ENCODE measurements at places on chromosomes 1 and 21. TPM values are rescaled to one million over a fixed set of nuclear protein-coding genes. Genes with fewer than 3 reads are reported as not detected.

DNA sequence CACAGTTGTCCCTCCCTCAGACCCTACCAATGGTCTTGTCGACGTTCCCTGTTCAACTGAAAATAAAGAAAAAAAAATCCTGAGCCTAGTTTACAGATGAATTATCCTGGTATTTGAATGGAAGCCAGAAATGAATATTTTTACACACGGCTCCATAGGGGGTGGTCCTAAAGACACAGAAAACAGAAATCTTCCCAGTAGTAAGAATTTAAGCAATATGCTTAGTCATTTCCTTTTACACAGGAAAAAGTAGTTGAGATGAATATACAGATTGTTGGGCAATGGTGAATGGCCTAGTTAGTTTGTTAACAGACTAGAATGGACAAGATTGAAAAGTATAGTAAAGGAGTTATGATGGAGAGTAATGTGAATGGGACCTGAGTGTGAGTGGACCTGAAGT, 67.4 kb downstream of the RGS18 start:
- no peaks in the 10 kb centered on the region for H3K4me1 ChIP-seq
- H3K36me3 ChIP-seq, result no peaks in the 10 kb centered on the region
- no peaks in the 10 kb centered on the region for H3K27me3 ChIP-seq
- no peak overlapping the region for H3K4me3 ChIP-seq
- no peak for DNase-seq

GPATCH2 gene
- total RNA-seq, result 6.2 TPM

GRCh38 chr1:117067533-117068370, 7.6 kb downstream of the TTF2 start:
- no peak overlapping the region for H3K4me3 ChIP-seq
- peaks cover 54% of the 10 kb centered on the region for H3K36me3 ChIP-seq
- H3K27me3 ChIP-seq, result no peaks in the 10 kb centered on the region
- no peak overlapping the region for H3K27ac ChIP-seq

GRCh38 chr1:18482721-18483425, 2.1 kb downstream of the KLHDC7A start:
- H3K4me3 ChIP-seq, result no peak overlapping the region
- H3K27ac ChIP-seq, result no peak overlapping the region
- H3K36me3 ChIP-seq, result no peaks in the 10 kb centered on the region
- H3K4me1 ChIP-seq, result peaks cover 2% of the 10 kb centered on the region
- DNase-seq, result no peak

DNA sequence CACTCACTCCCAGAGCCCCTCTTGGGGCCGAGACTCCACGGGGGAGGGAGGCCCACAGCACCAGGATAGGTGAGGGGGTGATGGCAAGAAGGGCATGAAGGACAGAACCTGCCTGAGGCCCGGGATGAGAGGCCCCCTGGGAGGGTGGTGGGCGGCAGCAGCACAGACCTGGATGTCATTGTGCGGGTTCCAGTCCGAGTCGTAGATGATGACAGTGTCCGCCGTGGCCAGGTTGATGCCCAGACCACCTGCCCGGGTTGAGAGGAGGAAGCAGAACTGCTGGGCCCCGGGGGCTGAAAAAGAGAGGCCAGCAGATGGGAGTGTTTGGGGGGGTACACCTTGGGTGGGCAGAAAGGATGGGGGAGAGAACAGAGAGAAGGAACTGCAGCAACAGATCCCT, 50.1 kb downstream of the CHD5 start:
- H3K4me1 ChIP-seq, result peaks cover 3% of the 10 kb centered on the region
- no peaks in the 10 kb centered on the region for H3K27me3 ChIP-seq
- no peak overlapping the region for H3K27ac ChIP-seq
- H3K36me3 ChIP-seq, result no peaks in the 10 kb centered on the region
- DNase-seq, result no peak

- no peak for DNase-seq
- H3K27me3 ChIP-seq, result no peaks in the 10 kb centered on the region
- peaks cover 5% of the 10 kb centered on the region for H3K4me1 ChIP-seq
- H3K36me3 ChIP-seq, result peaks cover 5% of the 10 kb centered on the region
- H3K27ac ChIP-seq, result no peak overlapping the region
- no peak overlapping the region for H3K4me3 ChIP-seq
Measured at GRCh38 chr1:113515498-113515897, 125.2 kb downstream of the MAGI3 start.

CROCC gene
- total RNA-seq, result 15.7 TPM

AMPD1 gene
- total RNA-seq, result not detected

GRCh38 chr21:24197923-24198322, 1409.4 kb downstream of the MRPL39 start:
- no peak overlapping the region for H3K4me3 ChIP-seq
- DNase-seq, result no peak
- no peaks in the 10 kb centered on the region for H3K36me3 ChIP-seq
- H3K27me3 ChIP-seq, result no peaks in the 10 kb centered on the region

GRCh38 chr1:40391688-40392145, 18.2 kb downstream of the SMAP2 start:
- H3K27ac ChIP-seq, result peak overlapping the region; percentile 95
- H3K4me3 ChIP-seq, result peak overlapping the region; percentile 32

NUP210L gene
- total RNA-seq, result 0.05 TPM

CFAP107 gene
- total RNA-seq, result not detected

TMPRSS2 gene
- not detected for total RNA-seq

- peaks cover 3% of the 10 kb centered on the region for H3K36me3 ChIP-seq
Measured at GRCh38 chr1:209657140-209657879, 5.1 kb upstream of the LAMB3 start.

DNA sequence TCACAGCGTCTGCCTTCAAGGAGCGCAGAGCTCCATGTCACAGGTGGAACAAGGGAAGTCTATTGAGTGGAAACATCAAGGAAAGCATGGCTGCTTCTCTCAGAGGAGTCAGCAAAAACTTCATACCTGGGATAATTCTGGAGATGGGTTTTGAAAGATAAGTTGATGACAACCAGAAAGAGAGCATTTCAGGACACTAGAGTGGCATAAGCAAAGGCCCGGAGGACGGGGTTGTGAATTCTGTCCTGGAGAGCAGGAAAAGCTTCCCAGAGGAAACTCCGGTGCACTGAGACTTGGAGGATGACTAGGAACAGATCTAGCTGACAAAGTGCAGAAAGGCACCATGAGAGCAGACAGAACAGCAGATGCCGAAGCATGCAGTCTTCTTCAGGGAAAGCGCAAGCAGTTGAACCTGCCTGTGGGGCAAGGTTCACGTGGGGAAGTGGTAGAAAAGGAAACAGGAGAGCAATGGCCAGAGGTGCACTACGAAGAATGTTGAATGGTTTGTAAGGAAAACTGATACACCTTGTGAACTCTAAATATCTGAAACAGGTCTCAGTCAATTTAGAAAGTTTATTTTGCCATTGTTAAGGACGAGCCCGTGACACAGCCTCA, 222.9 kb downstream of the PLPP3 start:
- H3K36me3 ChIP-seq, result no peaks in the 10 kb centered on the region
- H3K4me1 ChIP-seq, result no peaks in the 10 kb centered on the region
- DNase-seq, result no peak
- H3K27me3 ChIP-seq, result no peaks in the 10 kb centered on the region
- H3K27ac ChIP-seq, result no peak overlapping the region

DNA sequence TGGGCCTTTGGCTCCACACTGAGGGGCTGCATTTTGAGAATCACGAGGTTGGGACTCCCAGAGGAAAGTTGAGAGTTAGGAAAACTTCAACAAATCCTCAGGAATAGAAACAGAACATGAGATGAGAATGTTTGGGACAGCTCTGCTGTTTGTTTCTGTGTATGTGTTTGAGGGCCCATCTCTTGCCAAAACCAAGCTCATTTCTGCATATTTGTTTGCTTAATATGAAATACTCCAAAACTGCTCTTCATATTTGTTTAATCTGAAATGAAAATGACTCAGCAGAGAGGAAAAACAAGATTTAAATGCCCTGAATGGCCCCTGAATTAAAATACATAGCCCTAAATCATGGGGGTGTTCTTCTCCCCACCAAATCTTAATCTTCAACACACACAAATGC, 78.1 kb downstream of the DDR2 start:
- no peaks in the 10 kb centered on the region for H3K27me3 ChIP-seq
- H3K4me3 ChIP-seq, result no peak overlapping the region
- H3K36me3 ChIP-seq, result no peaks in the 10 kb centered on the region
- no peak for DNase-seq
- no peak overlapping the region for H3K27ac ChIP-seq
- no peaks in the 10 kb centered on the region for H3K4me1 ChIP-seq

- peaks cover 25% of the 10 kb centered on the region for H3K36me3 ChIP-seq
- no peaks in the 10 kb centered on the region for H3K27me3 ChIP-seq
- H3K27ac ChIP-seq, result no peak overlapping the region
- no peak overlapping the region for H3K4me3 ChIP-seq
Measured at GRCh38 chr1:212762234-212762633, 29.3 kb downstream of the NSL1 start.

GRCh38 chr1:200380589-200381021, 29.2 kb downstream of the ZNF281 start:
- peaks cover 3% of the 10 kb centered on the region for H3K4me1 ChIP-seq
- no peaks in the 10 kb centered on the region for H3K27me3 ChIP-seq
- H3K27ac ChIP-seq, result no peak overlapping the region
- H3K4me3 ChIP-seq, result no peak overlapping the region
- no peak for DNase-seq

FCGR3A gene
- total RNA-seq, result not detected

- H3K36me3 ChIP-seq, result no peaks in the 10 kb centered on the region
- DNase-seq, result no peak
- no peaks in the 10 kb centered on the region for H3K27me3 ChIP-seq
- no peak overlapping the region for H3K4me3 ChIP-seq
Measured at GRCh38 chr1:234994436-234995295, 134.0 kb downstream of the TOMM20 start.

DNA sequence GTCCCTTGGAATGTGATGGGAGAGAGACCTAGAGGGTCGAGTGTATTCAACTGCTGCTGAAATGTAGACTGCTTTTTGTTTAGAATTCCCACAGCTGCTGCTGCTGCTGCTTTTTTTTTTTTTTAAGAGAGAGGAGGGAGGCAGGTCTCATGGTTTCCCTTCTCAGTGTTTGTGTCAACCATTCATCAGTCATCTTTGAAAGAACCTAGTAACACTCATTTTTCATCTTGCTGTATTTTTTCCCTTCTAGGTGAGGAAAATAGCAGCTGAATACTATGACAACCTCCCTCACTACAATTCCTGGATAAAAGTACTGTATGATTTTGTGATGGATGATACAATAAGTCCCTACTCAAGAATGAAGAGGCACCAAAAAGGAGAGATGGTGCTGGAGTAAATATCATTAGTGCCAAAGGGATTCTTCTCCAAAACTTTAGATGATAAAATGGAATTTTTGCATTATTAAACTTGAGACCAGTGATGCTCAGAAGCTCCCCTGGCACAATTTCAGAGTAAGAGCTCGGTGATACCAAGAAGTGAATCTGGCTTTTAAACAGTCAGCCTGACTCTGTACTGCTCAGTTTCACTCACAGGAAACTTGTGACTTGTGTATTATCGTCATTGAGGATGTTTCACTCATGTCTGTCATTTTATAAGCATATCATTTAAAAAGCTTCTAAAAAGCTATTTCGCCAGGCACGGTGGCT, 9.2 kb downstream of the DEGS1 start:
- no peaks in the 10 kb centered on the region for H3K27me3 ChIP-seq
- peaks cover 21% of the 10 kb centered on the region for H3K4me1 ChIP-seq
- no peak overlapping the region for H3K4me3 ChIP-seq

- no peak overlapping the region for H3K4me3 ChIP-seq
- H3K27ac ChIP-seq, result no peak overlapping the region
- no peak for DNase-seq
Measured at GRCh38 chr1:53511323-53511932, 52.2 kb downstream of the DMRTB1 start.

RGS7 gene
- not detected for total RNA-seq

LHX4 gene
- not detected for total RNA-seq

SLAMF1 gene
- total RNA-seq, result 101 TPM

GRCh38 chr1:210448297-210448892, 119.7 kb downstream of the HHAT start:
- H3K4me1 ChIP-seq, result peaks cover 31% of the 10 kb centered on the region
- peaks cover 7% of the 10 kb centered on the region for H3K27me3 ChIP-seq
- peak; percentile 56 for DNase-seq
- no peak overlapping the region for H3K27ac ChIP-seq

DNA sequence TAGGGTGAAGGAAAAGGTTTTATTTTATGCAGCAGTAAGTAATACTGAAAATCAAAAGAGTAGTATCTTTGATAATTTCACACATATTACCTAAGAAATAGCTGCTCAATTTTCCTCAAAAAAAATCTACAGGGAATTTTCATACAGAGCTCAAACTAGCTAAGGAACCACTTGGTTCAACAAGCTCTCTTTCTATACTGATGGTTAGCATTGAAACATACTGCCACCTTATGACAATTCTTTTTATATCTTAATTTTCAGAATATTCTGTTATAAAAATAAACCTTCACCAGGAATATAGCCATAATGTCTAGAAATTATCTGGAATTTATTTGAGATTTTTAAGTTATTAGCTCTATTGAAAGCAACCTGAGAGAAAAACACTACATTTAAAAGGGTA, 142.1 kb downstream of the DPYD start:
- no peak overlapping the region for H3K27ac ChIP-seq
- DNase-seq, result no peak
- H3K27me3 ChIP-seq, result no peaks in the 10 kb centered on the region
- H3K4me3 ChIP-seq, result no peak overlapping the region
- H3K4me1 ChIP-seq, result peaks cover 10% of the 10 kb centered on the region
- H3K36me3 ChIP-seq, result peaks cover 11% of the 10 kb centered on the region

OPRD1 gene
- not detected for total RNA-seq

CYYR1 gene
- not detected for total RNA-seq

DNA sequence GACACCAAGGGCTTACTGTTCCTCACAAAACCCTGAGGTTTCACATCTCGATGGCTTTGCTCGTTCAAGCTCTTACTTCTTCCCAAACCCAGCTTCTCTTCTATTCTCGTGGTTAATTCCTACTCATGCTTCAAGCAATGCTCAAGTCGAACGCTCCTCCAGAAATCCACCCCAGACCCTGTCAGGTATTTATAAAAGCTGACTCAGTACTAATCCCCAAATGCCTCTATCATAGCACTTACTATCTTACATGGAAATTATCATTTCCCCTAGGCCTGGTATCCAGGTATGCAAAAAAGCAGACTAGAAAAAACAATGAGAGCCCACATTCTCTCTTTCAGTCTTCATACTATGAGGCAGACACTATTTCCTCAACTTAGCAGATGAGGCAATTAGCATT, 6.3 kb downstream of the EBNA1BP2 start:
- H3K4me1 ChIP-seq, result peaks cover 25% of the 10 kb centered on the region
- H3K4me3 ChIP-seq, result no peak overlapping the region
- H3K36me3 ChIP-seq, result peaks cover 61% of the 10 kb centered on the region
- no peaks in the 10 kb centered on the region for H3K27me3 ChIP-seq

CGN gene
- 1.5 TPM for total RNA-seq

AQP10 gene
- total RNA-seq, result not detected

- no peak overlapping the region for H3K27ac ChIP-seq
- no peak overlapping the region for H3K4me3 ChIP-seq
- no peaks in the 10 kb centered on the region for H3K27me3 ChIP-seq
- H3K4me1 ChIP-seq, result no peaks in the 10 kb centered on the region
- DNase-seq, result no peak
Measured at GRCh38 chr1:63797056-63797726, 23.4 kb downstream of the ROR1 start.

DNA sequence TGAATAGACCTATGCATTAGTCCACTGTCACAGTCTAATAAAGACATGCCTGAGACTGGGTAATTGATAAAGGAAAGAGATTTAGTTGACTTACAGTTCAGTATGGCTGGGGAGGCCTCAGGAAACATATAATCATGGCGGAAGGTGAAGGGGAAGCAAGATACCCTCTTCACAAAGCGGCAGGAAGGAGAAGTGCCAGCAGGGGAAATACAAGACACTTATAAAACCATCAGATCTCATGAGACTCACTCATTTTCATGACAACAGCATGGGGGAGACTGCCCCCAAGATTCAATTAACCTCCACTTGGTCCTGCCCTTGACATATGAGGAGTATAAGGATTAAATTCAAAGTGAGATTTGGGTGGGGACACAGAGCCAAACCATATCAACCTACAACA, 59.4 kb downstream of the CAPN9 start:
- DNase-seq, result no peak
- no peaks in the 10 kb centered on the region for H3K4me1 ChIP-seq

C1QTNF12 gene
- total RNA-seq, result 7.8 TPM

SPATA21 gene
- total RNA-seq, result not detected

OLIG1 gene
- total RNA-seq, result not detected

ARV1 gene
- total RNA-seq, result 17.7 TPM
